ENCODE measurements at places on chromosomes 1 and 21.

DNA sequence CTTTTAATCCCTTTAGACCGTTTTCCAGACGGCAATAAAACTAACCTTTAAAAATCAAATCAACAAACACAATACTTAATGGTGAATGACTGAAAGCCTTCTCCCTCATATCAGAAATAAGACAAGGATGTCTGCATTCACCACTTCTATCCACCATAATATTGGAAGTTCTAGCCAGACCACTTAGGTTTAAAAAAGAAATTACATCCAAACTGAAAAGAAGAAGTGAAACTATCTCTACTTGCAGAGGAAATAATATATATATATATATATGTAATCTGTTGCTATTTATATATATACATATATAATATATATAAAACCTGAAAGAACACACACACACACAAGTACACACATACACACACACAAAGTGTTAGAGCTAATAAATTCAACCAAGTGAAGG lies 100.4 kb downstream of the BRINP3 start:
- no peak for DNase-seq

GRCh38 chr1:189693140-189693539 lies 784.5 kb downstream of the BRINP3 start:
- DNase-seq: peak; percentile 8

DNA sequence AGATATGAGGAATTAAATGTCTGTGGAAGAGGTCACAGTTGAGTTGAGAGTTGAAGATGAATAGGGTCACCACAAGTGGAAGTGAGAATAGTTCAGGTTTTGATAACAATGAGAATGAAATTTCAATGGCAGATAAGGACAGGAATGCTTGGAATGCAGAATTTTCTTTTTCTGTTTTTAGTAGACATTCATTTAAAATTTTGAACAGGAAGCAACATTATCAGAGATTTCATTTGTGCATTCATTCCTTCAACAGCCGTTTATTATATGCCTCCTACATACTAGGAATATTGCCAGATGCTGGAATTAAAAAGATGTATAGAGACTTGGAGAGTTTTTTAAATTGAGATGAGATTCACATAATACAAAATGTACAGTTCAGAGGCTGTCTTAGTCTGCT lies 126.8 kb downstream of the ITSN1 start:
- DNase-seq: no peak

- no peak for DNase-seq
Measured at GRCh38 chr1:160866001-160866694, 3.5 kb upstream of the CD244 start.

DNA sequence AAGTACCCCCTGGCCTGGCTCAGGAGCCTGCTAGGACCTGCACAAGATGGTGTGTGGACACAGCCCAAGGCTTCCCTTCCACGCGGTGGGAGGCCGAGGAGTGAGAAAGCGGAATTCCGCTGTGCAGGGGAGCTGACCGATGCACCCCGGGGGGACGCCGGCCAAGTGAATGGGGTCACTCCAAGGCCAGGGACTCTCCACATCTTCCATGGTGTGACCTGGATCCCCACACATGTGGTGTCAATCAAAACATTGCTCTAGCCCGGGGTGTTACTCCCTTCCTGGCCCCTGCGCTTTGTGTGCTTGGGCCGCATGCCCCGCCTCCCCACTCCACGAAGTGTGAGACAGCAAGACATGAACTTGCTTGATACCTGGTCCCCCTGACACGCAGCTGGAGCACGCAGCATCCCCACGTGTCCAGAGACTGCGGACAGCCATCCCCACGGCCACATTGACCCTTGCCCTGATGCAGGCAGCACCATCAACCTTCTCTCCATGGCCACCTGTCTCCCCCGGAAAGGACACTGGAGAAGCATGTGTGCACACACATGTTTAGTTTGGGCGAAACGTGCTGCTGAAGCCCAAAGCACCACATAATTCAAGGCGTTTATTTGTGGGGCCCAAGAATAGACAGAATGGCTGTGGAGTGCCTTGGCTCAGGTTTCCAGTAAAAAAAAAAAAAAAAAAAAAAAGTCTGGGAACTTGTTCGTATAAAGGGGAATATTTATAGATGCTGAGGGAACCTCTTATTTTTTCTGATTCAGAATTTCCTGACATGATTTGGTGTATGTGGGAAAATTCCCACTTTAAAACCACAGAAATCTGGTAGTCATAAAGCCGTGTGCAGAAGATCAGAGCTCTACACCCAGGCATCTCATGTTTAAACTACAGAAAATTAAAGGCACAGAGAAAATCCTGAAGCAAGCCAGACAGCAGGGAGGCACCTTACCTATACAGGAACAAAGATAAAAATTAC lies 171.7 kb downstream of the HUNK start:
- no peak for DNase-seq

GRCh38 chr1:194474701-194475100 lies 1288.3 kb upstream of the B3GALT2 start:
- DNase-seq: peak; percentile 1

GRCh38 chr21:26840201-26840600 lies 5.0 kb downstream of the ADAMTS1 start:
- DNase-seq: peak; percentile 9

GRCh38 chr1:109478806-109479205 lies 4.9 kb upstream of the ATXN7L2 start:
- no peak for DNase-seq

GRCh38 chr1:226787638-226788037 lies 48.6 kb upstream of the ITPKB start:
- DNase-seq: no peak

GRCh38 chr1:48214820-48215219 lies 7.7 kb upstream of the SLC5A9 start:
- no peak for DNase-seq

- DNase-seq: no peak
Measured at GRCh38 chr1:47438165-47439016, 547 bp downstream of the FOXD2 start.

- DNase-seq: peak; percentile 95
Measured at GRCh38 chr1:196651637-196652215, at the start of gene CFH. Gene CFH (plus strand): TSS chr1:196652043. CDS start chr1:196652118, 75 bp downstream.

GRCh38 chr1:201016943-201017827 lies 6.3 kb downstream of the KIF21B start:
- no peak for DNase-seq

GRCh38 chr1:41045740-41046139 lies 24.2 kb upstream of the SLFNL1 start:
- peak; percentile 83 for DNase-seq

All from fibroblast of lung (primary cell).